ENCODE measurements at places on chromosomes 5 and 9.

- DNase-seq = no peak
Measured at GRCh38 chr5:10301842-10302610, 5.7 kb downstream of the CMBL start.

GRCh38 chr5:116011046-116011445, 21.2 kb upstream of the ARL14EPL start:
- peak; percentile 9 for DNase-seq

- DNase-seq = no peak
Measured at GRCh38 chr5:107594253-107595045, 76.3 kb downstream of the EFNA5 start.

DNA sequence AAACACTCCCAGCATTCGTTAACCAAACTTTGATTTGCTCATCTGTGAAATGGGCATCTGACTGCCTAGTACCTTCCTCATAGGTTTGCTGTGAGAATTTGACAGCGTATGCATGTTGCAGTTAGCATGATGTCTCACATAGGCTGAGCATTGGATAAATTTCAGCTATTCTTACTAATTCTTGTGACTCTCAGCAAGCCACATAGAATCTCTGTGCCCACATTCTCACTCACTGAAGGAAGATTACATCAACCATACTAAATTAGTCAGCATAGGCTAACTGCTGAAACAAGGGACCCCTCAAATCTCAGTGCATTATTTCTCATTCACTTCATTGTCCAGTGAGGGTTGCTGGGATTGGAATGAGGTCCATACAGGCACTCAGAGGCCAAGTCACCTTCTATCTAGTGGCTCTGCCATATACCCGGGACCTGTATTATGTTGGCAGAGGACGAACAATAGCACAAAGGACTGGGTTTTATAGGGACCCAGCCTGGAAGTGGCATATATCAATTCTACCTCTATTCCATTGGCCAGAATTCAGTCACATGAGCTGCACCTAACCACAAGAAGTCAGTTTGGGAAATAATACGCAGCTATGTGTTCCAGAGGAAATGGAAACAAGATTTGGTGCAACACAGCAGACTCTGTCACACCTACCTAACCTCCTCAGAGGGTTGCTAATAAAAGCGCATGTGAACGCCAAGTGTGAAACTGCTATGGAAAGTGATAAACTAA, 4.2 kb upstream of the PTGER4 start:
- no peak for DNase-seq

DNA sequence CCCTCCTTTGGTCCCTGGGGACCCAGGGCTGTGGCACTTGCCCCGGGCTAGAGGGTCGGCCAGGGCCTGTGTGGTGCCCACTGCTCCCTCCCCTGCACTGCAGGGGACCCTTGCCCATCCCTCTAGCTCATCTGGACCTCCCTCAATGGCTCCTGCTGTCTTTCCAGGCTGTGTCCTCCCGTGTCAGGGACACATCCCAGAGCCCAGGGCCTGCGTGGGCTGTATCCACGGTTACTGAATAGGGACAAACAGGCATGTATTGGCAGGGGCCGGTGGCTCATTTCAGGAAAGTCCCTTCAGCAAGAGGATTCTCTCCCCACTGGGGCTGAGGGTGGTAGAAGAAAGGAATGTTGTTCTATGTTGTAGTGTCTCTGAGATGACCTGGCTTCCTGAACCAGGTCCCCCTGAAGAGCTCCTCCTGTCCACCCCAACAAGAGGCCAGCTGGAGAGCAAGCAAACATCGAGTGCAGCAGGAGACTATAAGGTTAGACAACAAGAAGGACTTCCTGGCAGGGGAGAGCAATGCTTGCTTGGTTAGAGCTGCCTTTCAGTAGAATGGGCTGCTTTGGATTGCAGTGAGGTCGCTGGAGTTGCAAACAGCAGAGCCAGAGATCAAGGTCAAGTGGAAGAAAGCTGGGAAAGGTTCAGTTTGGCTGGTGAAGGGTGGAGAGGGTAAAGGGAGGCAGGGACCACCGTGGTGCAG, 1.0 kb upstream of the CRB2 start:
- DNase-seq = no peak

GRCh38 chr5:173630724-173631365, 14.4 kb upstream of the BOD1 start:
- no peak for DNase-seq

- DNase-seq = no peak
Measured at GRCh38 chr5:23991406-23991805, 484.0 kb downstream of the PRDM9 start.

DNA sequence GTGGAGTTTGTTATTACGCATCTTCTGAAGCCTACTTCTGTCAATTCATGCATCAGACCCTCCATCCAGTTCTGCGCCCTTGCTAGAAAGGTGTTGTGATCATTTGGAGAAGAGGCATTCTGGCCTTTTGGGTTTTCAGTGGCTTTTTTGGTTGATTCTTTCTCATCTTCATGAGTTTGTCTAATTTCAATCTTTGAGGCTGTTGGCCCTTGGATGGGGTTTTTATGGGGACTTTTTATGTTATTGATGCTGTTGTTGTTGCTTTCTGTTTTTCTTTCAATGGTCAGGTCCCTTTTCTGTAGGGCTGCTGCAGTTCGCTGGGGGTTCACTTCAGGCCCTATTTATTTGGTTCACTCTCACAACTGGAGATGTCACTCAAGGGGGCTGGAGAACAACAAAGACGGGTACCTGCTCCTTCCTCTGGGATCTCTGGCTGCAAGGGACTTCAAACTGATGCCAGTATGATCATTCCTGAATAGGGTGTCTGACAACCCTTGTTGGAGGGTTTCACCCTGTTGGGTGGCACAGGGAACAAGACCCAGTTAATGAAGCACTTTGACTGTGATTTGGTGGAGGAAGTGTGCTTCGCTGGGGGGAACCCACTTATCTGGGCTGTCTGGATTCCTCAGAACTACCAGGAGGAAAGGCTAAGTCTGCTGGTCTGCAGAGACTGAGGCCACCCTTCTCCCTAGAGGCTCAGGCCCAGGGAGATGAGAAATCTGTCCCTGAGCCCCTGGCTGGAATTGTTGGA, 226.7 kb upstream of the PTGER4 start:
- DNase-seq = no peak

DNA sequence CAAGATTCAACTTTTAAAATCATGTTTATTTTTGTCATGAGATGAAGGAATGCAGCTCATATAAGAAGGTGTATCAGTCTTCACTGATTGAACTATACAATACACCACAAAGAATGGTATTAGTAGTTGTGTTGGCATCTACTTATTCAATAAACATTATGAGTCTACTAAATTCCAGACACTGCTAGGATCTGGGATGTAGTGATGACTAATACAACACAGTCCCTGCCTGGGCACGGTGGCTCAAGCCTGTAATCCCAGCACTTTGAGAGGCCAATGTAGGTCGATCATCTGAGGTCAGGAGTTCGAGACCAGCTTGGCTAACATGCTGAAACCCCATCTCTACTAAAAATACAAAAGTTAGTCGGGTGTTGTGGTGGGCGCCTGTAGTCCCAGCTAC, 171.4 kb upstream of the NFIB start:
- DNase-seq = peak; percentile 45

DNA sequence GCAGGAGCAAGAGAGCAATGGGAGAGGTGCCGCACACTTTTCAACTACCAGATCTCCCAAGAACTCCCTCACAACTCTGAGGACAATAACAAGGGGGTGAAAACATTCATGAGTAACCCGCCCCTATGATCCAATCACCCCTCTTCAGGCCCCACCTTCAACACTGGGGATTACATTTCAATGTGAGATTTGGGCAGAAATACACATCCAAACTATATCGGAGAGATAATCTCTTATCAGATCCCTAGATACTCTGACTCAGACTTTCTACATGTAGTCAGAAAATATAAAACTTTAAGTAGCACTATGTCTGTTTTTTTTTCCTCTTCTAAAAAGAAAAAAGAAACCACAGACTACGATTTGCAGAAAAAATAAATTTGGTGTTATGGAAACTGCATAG, 1595.9 kb upstream of the NUDT12 start:
- no peak for DNase-seq

DNA sequence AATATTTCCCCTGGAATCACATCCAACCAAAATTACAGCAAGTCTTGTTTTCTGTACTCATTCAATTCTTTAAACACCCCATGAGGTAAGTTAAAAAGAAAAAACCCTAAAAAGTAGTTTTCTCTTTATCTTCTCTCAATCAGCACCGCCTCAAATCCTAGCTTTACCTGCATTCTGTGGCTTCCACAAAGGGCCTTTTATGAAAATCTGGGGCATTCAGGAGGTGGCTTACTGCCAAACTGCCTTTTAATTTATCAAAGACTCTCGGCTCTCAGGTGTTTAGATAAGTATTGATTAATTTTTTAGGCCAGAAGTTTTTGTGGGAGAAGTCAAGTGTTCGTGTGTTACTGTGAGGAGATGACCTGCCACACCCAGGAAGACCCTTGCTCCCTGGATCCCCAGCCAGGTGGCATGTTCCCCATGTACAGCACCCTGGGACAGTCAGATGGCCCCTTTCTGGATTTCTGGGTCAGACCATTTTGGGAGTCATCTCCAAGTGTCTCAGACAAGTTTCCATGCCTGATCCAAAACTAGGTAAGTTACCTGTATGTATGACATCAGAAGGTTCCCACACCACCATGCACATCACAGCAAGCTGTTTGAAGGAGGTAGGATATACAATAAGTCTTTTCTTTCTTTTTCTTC, 6.2 kb upstream of the TMEM171 start:
- no peak for DNase-seq

DNA sequence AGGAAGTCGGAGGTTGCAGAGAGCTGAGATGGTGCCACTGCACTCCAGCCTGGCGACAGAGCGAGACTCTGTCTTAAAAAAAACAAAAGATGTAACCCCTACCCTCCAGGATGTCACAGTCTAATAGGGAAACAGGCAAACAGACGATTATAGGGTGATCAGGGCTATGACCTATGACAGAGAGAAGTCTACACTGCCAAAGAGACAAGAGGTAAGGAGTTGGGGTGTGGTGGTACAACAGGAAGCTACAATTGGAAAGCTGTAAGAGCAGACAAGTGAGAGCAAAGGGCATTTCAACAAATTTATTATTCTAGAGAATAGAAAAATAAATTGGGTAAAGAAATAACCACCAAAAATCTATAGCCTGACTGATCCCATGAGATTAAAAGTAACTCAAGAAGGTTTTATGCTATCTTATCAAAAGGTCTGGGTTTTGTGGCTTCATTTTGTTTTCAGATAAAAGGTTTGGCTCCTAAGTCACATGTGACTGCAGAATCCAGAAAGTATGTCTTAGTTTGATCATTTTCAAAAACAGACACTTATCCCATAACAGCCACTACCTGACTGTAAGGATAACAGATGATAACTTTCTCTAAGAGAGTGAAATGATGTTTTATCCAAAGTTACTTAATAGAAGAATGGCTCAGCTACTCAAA, 7.3 kb downstream of the CDC26 start:
- DNase-seq = no peak

DNA sequence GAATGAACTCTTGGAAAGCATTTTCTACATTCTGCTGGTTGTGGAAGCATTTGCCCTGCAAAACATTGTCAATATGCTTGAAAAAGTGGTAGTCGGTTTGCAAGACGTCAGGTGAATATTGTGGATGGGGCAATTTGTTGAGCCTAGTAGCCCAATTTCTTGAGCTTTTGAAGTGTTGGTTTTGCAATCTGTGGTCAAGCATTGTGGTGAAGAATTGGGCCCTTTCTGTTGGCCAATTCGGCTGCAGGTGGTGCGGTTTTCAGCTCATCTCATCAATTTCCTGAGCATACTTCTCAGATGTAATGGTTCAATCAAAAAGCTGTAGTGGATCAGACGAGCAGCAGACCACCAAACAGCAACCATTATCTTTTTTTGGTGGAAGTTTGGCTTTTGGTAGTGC, 426.8 kb upstream of the CDH9 start:
- DNase-seq = no peak

- peak; percentile 45 for DNase-seq
Measured at GRCh38 chr9:23829580-23830475, 3.8 kb upstream of the ELAVL2 start.

DNA sequence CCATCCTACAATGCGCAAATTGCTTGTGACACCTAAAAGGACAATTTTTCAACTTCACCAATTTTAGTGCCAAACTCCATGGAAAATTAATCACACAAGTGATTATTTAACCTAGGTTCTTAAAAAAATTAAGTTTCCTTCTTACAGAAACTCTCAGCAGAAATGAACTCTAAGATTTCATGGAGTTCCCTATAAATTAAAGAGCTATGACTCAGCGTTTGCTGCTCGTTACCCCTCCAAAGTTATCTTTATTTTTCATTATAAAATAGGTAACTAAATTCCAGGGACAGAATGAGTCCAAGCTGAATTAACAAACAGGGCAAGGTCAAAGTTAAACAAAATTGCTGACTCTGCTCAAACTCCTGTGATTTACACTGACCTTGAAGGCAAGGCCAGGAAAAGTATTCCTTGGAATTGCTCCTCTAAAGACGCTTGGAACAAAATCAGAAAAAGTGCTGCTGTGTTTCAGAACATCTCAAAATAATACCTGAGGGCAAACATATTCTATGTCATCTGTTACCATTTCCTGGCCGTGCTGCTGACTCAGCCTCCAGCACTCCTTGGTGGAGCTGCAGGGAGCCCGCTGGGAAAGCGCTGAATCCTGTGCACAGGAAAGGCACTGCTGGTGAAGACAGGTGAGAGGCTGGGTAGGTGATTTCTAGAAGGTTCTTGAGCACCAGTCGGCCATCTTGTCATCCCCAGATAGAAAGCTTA, 2.5 kb upstream of the CMBL start:
- DNase-seq = peak; percentile 59

GRCh38 chr5:93926831-93927620, 185.6 kb upstream of the POU5F2 start:
- peak; percentile 49 for DNase-seq

- no peak for DNase-seq
Measured at GRCh38 chr5:108696407-108696806, 51.3 kb upstream of the FER start.

GRCh38 chr9:128683340-128684064, 5.5 kb upstream of the SET start:
- DNase-seq = peak; percentile 49

DNA sequence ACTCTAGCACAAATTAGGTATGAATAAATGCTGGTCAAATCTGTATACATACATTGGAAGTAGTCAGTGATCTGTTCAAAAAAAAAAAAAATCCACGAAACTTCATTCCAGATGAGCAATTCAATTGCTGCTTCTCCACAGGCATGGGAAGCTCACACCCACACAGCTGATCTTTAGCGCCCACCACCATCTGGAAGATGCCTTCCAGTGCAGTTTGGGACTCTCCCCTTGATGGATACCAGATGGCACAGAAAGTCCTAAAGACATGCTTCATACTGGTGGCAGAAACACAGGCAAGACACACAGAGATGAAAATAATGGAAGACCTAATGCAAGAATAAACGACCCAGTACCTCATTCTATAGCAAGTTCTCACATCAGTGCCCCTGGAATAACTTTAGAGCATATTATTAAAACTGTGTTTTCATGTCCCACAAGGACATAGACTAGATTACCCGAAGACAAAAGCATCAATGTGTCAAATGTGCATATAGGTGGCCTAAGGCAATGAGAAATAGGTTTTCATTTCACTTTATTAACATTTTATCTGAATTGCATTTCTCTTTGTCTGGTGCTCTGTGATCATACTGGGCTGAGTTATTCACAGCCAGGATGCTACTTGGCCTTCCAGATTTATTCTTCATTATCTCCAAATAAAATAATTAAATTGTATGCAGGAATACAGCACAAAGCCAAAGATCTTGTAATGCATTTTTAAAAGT, 135.4 kb upstream of the TAS2R1 start:
- DNase-seq = peak; percentile 59

- peak; percentile 57 for DNase-seq
Measured at GRCh38 chr9:72280913-72281500, 84.0 kb downstream of the ZFAND5 start.

GRCh38 chr5:140875085-140876065, at the start of gene PCDHA12:
TSS of gene PCDHA12 (plus strand) at chr5:140875308. CDS start at chr5:140875473, 165 bp downstream.
- no peak for DNase-seq

Data from fibroblast of skin of right biceps (primary cell).